Stomach (tissue), 19 donors: ENCODE measurements at places on chromosomes 1 and 21. TPM values are rescaled to one million over a fixed set of nuclear protein-coding genes. Genes with fewer than 3 reads are reported as not detected.

The LINGO4 gene
- total RNA-seq: not detected

The PPP1R8 gene
- total RNA-seq: 2.3 TPM

The ZBTB40 gene
- total RNA-seq: 17.2 TPM

The BPNT1 gene
- total RNA-seq: 21.0 TPM

The ECM1 gene
- 4.0 TPM for total RNA-seq

The HTR1D gene
- total RNA-seq: not detected

The HSD11B1 gene
- total RNA-seq: not detected

The TEX38 gene
- not detected for total RNA-seq

The C8A gene
- total RNA-seq: not detected

The TMEM54 gene
- total RNA-seq: 60.7 TPM

The JTB gene
- total RNA-seq: 130 TPM

The INKA2 gene
- 3.2 TPM for total RNA-seq

The ETV3L gene
- not detected for total RNA-seq

The COL11A1 gene
- total RNA-seq: 7.0 TPM

The CAMK1G gene
- total RNA-seq: not detected

The PRPF38A gene
- total RNA-seq: 7.6 TPM

The NOTCH2 gene
- 191 TPM for total RNA-seq

The UBL4B gene
- total RNA-seq: not detected
